RCC 7860 (cell line): ENCODE measurements at places on chromosomes 3 and 15.

GRCh38 chr3:193928354-193929209 lies 207.4 kb upstream of the HES1 start:
- no peak for DNase-seq

DNA sequence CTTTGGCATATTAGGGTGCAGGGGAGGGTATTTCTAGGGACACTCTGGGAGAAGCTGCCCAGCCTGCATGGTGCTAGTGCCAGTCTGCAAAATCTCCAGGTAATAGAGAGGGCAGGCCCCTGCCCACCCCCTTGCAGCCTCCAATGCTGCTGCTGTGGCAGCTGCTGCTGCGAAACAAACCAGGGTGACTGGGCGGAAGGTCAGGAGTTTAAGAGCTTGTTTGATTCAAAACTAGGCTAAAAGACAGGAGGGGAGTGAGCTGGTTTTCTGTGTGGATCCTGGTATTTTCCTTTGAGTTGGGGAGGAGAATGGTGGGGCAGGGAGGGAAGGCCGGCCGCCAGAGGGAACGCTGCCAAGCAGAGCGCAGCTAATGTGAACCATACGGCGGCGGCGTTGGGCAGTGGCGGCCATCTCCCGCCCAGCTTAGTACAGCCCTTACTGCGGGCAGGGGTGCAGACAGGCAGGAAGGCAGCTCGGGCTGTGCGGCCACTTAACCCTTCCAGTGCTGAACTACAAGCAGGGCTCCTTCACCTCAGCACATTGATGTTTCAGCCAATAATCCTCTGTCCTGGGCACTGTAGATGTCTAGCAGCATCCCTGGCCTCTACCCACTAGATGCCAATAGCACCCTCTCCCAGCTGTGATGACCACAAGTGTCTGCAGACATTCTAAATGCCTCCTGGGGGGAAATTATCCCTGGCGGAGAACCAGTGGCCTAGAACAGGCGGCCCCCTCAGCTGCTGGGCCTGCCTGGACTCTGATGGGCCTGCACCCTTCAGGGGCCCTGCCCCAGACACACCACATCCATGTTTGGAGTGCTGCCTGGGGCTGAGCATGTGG lies 125.7 kb downstream of the EEFSEC start:
- no peak for DNase-seq

DNA sequence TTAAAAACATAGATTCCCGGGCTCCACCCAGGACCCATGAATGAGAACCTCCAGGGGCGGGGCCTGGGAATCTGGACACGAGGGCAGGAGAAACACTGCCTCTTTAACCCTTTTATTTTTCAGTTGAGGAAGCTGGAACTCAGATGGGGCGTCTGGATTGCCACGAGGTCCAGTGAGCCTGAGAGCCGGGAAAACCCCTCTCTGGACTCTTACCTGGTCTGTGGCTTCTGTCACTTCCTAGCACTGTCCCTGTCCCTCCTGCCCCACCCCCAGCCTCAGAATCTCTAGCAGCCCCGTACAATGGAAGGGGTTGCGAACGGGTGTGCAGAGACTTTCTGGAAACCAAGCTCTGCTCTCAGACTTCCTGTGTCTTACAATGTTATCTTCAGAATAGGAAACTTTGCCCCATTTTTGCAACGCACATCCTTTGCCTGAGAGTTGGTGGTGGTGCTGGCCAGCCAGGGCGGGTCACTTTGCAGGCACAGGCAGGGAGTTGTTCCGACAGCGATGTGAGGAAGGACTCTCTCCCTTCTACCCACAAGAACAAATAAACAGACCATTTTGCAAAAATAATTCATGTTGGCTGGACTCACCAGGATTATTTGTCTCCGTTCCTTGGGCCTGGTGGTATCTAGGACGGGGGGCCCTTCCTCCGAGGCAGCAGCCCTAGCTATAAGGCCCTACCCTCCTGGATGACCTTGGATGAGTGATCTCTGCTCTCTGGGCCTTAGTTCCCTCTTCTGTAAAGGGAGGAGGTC lies 59.1 kb downstream of the SMAD6 start:
- no peak for DNase-seq

DNA sequence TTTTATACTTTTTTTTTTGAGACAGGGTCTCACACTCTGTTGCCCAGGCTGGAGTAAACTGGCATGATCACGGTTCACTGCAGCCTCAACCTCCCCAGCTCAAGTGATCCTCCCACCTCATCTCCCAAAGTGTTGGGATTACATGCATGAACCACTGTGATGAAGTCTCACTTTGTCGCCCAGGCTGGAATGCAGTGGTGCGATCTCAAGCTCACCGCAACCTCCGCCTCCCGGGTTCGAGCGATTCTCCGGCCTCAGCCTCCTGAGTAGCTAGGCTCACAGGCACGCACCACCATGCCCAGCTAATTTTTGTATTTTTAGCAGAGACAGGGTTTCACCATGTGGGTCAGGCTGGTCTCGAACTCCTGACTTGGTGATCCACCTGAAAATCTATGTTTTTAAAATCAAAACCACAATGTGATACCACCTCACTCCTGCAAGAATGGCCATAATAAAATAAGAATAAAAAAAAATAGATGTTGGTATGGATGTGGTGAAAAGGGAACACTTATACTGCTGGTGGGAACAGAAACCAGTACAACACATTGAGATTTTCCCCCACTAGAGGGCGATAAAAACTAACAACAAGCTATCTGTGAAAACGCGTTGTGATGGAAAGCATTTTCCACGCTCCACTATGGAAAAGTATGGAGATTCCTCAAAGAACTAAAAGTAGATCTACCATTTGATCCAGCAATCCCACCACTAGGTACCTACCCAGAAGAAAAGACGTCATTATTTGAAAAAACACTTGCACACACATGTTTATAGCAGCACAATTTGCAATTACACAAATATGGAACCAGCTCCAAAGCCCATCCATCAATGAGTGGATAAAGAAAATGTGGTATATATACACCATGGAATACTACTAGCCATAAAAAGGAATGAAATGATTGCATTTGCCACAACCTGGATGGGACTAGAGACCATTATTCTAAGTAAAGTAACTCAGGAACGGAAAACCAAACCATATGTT lies 26.8 kb upstream of the OCA2 start:
- DNase-seq = no peak

DNA sequence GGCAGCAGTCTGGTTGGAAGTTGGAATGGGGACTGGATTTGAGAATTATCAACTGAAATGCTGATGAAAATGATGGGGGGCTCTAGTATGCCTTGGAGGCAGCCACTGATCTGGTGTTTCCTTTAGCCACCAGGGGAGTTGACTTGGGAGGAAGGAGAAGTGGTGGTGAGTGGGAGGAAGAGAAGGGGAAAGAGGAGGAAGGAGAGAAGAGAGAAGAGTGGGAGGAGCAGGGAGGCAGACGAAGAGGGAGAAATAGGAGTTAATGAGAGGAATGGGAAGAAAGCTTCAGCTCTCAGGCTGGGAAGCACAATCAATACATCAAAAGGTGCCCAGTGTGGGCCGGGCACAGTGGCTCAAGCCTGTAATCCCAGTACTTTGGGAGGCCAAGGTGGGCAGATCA lies 23.3 kb upstream of the HCN4 start:
- no peak for DNase-seq

DNA sequence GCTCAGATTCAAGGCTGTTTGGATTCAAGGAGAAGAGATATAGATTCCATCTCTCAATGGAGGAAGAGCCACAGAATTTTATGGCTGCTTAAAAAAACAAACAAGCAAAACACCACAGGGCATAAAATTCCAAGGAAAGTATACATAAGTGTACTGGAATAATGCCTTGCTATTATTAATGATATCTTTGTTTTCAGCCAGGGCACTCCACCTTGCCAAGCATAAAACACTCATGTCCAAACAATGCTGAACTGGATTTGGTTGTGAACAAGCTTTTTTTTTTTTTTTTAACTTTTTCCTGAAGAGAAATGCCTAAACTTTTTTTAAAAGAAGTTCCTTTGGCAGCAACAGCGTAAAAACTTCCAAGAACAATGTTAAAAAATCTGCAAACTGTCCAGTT lies 4.8 kb upstream of the CLSTN2 start:
- no peak for DNase-seq

DNA sequence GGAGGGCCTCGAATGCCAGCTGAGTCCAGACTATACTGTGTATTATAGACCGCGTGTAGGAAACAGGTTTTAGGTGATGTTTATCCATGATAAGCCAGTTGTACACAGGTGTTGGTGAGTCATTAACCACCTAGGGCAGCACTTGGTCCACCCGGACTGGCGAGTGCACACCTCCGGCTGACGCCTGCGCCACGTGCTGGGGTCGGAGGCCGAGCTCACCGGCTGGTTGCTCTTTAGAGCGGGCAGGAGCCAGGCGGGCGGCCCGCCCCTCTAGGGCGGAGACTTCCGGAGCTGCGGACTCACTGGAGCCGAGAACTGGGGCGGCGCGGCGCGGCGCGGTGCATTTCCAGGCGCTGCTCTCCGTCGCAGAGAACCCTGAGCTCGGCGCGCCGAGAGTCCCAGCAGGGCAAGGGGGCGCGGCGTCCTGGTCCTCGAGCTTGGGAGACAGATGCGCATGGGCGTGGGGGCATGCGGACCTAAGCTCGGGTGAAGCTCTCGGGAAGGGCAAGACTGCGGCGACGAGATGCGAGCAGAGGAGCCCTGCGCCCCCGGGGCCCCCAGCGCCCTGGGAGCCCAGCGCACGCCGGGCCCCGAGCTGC lies at the start of gene ESYT3:
Gene ESYT3 (plus strand): TSS at position 341 of the 599 bp plus-strand sequence. CDS start 183 bp downstream, at position 524.
- DNase-seq = no peak

- DNase-seq = no peak
Measured at GRCh38 chr3:189842681-189843602, 211.8 kb downstream of the TP63 start.
